ENCODE measurements at places on chromosomes 5 and 9. TPM values are rescaled to one million over a fixed set of nuclear protein-coding genes. Genes with fewer than 3 reads are reported as not detected.

DNA sequence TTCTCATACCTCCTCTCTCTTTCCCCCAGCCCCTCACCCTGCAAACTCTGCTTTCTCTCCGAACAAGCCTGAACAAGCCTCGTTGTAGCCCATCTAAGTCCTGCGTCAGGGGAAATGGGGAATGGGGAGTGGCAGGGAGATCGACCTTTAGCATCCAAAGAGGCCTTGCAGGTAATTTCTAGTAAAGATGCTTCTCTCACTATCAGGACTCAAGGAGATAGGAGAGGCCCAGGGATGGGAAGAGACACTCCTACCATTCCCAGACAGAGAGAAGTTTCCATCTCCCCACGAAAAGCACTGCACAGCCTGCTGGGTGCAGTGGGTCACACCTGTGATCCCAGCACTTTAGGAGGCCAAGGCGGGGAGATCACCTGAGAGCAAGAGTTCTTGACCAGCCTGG, 44.4 kb upstream of the CTNNA1 start:
- DNase-seq = peak; percentile 59

DNA sequence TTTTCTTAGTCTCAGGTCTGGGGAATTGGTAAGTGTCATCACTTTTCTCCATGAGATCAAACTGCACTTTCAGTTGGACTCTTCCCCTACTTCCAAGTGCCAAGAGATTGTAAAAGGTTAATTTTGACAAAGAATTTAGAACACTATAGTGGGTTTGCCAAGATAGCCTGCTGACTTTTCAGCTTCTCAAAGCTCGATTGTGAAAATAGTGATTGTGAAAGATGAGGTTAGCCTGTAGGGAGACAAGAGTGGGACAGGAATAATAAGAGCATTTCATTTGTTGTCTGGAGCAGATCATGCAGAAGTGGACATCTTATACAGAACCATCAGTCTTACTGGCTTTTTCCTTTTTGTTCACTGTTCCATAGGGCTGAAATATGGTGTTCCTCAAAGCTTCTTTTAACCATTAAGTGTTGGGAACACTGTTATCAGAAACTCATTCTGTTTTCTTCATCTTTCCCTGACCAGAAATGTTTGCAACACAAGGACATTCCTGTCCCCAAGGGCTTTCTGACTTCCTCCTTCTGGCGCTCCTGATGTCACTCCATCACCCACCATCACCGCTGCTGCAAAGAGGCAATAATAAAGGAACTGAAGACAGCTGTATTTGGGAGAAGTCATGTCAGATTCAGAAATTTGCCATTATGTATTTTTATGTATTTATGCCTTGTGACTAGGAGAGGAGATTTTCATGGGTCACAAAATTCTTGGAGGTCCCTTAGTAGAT, 11.6 kb upstream of the SPTAN1 start:
- no peak for DNase-seq

- DNase-seq = no peak
These were observed 2.6 kb upstream of the CCDC187 start for GRCh38 chr9:136306211-136307208.

DNA sequence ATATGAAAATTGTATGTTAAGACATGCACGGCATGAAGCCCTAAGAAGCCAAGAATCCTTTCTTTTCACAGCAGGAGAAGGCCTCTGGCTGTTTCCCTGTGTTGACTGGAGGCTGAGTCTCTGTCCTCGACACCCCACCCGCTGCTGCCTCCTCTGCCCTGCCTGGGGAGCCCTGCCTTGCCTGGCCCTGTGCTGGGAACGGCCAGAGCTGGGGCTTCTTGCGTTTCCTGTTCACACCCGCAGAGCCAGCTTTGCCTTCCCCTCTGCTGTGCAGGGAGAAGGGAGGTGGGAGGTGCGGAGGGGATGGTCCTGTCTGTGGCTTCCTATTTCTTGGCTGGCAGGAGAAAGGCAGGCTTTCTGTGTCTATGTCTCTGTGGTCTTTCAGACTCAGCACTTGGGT, 6.9 kb upstream of the GMCL2 start:
- DNase-seq = no peak

DNA sequence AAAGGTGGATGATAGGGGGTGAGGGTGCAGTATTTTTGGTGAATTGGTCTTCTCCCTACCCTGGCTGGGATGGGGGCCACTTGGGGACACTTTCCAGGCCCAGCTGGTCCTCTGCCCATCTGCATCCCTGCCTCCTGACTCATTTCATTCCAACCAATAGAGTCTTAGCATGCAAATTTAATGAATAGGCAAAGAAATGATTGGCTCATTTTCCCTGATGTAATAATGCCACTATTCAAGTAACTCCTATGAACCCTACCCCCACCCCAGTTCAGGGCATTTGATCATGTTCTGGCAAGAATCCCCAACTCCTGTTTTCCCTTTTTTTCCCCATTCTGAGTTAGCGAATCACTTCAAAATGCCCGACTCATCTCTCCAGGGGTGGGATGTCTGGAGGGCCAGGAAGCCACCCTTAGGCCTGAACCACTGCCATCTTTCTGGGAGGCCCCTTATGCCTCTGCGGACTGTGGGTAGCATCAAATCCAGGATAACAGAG, 56.7 kb downstream of the PCDH1 start:
- DNase-seq = peak; percentile 72

DNA sequence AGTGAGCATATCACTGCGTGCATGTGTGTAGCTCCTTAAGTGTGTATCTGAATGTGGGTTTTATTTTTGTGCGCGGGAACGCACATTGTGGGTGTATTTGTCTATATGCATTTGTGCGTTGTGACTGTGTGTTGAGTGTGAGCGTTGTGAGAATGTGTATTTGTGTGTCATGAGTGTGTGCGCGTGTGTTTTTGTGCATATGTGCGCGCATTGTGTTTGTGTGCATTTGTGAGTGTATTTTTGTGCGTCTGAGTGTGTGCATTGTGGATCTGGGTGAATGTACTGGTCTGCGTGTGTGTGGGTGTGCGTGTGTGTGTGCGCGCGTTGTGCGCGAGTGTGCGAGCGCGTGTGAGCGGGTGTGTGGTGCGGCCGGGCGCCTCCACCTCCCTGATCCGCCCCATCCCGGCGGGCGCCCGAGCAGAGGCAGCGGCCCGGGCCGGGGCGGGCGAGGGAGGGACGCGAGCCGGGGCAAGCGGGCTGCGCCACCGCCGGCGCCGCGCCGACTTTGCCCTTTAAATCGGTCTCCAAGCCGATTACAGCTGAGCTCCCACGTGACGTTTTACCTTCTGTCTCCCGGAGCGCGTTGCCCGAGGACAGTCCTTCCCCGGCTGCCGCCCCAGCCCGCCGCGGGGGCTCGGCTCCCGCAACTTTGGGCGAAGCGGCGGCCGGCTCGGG, at the start of gene RASGRF2:
Gene RASGRF2, plus strand, starts transcription at position 596 of the 675 bp plus-strand sequence. CDS start 376 bp downstream, outside the sequence.
- peak; percentile 74 for DNase-seq

DNA sequence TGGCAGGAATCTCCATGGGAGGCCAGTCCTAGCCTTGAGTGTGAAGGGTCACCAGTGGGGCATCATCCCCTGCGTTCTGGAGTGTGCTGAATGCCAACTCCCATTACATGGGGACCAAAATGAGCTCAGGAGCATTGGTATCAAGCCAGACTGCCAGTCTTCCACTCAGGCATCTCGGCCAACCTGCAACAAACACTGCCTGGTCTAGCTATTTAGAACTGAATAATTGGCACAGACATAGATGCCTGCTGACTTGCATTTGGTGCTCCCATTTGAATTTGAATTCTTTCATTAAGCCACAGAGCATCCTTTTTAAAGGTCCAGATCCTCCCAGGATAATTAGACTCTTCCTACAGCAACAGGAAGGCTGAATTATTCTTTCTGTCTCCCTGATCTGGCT, 116.6 kb upstream of the ABCA1 start:
- no peak for DNase-seq

- no peak for DNase-seq
These were observed at the start of gene PCDHA6 for GRCh38 chr5:140827704-140828361. Gene PCDHA6 (plus strand): TSS chr5:140827960. CDS start chr5:140828092, 132 bp downstream.

DNA sequence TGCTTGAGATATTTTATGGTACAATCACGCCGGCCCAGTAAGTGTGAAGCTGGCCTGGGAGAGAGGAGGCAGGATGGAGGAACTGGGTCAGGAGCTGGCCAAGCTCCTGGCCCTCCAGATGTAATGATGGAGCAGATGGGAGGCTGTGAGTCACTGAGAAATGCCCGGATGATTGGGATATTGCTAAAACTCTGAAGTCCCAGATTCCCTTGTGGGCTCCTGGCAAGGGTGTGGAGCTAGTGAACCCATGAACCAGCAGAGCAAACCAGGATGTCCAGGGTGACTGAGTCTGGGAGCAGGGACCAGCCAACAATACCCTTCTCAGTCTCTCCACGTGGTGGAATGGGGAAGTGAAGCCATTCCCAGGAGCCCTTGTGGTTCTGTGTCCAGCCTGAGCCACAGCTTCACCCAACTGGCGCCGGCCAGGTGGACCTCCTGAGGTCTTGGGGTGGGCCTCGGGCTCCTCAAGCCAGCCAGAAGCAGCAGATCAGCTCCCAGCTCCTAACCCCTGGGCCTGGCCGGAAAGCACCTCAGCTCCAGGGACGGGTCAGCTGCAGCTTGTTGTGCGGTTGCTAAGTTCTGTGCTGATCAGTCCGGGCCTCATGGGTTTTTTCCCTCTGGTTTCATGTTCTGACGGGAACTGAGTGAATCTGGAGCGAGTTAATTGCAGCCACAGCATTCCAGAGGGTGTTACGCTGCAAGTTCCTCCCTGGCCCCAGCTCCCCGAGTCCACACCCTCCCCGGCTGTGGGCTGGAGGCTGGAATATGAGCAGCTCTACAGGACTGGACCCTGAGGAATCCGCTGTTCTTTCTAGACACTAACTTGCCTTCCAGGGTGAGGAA, 37.6 kb downstream of the DUSP1 start:
- peak; percentile 88 for DNase-seq

PCDHGB2 gene
- 0.20 TPM for total RNA-seq

NMUR2 gene
- total RNA-seq = not detected

CDKN2B-AS1 gene
- 1.1 TPM for total RNA-seq

FST gene
- total RNA-seq = 15.3 TPM

ARID3C gene
- total RNA-seq = 0.27 TPM

CSF2 gene
- total RNA-seq = 1.0 TPM

All from hepatocyte (in vitro differentiated cells).